ENCODE measurements at places on chromosomes 1 and 21.
A peak's percentile ranks its signal among the peaks of the same experiment; 100 is the strongest.

DNA sequence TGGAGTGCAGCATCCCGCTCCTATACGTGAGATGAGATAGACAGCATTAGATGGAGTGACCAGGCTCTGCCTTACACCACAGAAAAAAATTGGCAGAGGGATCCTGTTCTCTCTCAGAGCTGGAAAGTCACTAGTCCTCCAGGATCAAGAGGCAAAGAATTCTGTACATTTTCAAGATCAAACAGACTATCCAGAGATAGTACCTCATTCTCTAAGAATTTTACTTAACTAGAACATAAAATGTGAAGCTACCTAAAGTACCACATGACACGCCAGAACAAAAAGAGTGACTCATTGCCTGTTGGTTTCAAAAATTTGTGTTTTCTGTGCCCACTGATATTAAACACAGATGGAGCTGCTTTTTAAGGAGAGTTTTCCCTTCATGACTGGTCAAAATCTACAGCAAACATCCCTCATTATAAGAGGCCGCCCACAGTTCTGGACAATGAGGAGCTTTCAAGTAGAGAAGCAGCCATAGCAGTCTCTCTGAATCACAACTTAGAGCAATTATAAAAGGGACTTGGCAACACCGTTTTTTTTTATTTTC lies 32.3 kb downstream of the CD160 start:
- DNase-seq, result no peak

DNA sequence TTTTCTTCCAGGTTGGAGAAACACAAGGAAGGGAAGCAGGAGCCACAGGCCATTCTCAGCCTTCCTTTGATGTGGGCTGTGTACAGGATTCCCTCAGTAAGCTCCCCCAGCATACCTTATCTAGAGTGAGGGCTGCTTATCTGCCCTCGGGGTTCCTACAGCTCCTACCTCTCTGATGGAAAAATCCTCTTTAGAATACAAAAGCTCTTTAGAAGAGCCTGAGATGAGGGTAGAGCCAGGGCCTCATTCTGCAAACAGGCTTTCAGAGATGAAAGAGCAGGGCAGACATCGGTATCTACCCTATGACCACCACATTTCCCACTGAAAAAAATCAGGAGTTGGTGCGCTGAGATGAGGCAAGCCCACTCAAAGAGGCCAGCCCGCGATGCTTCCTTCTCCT lies 85.1 kb downstream of the PLPP3 start:
- DNase-seq, result no peak

- no peak for DNase-seq
Measured at GRCh38 chr1:82329226-82329625, 528.5 kb downstream of the ADGRL2 start.

GRCh38 chr1:225445639-225446594 lies 18.1 kb upstream of the LBR start:
- peak; percentile 27 for DNase-seq

GRCh38 chr1:229938551-229938950 lies 128.5 kb upstream of the GALNT2 start:
- no peak for DNase-seq

DNA sequence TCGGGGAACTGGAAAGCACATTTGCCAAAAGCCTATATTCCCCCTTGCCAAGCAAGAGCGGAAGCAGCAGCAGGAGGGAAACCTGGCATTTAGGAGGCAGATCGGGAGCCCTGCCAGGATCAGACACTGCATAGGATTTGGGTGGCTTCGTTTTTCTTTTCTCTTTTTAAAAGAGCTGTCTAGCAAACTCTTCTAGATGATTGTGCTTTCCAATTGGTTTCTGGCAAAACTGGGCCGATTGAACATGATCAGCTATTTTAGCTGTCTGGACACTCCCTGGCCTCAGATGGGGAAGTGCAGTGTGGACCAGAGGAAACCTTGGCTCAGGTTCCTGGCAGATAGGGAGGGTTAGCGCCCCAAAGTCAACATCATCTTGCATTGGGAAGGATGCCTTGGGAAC lies 414.0 kb upstream of the KAZN start:
- DNase-seq, result no peak

DNA sequence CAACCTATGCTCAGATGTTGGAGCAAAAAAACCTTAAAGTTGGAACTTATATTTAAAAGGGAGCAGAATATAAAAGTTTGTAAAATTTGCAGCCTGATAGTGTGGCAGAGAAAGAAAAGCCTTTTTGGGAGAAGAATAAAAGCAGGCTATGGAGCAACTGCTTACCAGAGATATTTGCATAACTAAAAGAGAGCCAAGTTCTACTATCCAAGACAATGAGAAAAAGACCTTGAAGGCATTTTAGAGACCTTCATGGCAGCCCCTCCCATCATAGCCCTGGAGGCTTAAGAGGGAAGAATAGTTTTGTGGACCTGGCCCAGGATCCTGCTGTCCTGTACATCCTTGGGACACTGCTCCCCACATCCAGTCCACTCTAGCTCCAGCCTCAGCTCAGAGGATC lies 312.5 kb upstream of the ZRANB2 start:
- no peak for DNase-seq

GRCh38 chr1:151516031-151516511 lies 4.9 kb downstream of the CGN start:
- no peak for DNase-seq

DNA sequence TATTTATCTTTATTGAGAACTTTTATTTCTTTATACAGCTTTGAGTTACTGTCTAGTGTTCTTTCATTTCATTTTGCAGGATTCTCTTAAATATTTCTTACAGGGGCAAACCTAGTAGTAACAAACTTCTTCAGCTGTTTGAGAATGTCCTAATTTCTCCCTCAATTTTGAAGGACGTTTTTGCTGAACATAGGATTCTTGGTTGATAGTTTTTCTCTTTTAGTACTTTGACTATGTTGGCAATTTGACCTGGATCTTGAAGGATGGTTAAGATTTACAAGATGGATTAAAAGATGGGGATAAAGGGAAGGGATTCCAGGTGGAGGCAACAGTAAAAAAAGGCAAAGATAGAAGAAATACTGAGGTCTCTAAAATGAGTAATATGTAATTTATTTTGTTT lies 38.9 kb downstream of the XPR1 start:
- no peak for DNase-seq

- no peak for DNase-seq
Measured at GRCh38 chr21:28943631-28944030, 49.0 kb downstream of the LTN1 start.

DNA sequence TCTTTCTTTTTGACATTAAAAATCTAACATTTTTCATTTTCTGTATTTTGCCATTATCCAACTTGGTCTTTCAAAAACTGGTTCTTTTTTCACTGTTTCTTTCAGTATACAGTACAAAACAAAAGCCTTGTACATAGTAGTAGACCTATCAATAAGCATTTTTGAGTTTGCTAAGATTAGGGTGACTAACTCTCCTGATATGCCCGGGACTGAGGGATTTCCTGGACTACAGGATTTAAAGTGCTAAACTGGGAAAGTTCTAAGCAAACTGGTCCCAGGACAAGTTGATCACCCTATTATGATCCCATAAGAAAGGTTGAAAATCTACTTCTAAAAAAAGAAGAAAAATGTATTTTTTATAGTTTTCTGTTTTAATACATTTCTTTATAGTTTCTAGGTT lies 120.9 kb downstream of the USP25 start:
- no peak for DNase-seq

DNA sequence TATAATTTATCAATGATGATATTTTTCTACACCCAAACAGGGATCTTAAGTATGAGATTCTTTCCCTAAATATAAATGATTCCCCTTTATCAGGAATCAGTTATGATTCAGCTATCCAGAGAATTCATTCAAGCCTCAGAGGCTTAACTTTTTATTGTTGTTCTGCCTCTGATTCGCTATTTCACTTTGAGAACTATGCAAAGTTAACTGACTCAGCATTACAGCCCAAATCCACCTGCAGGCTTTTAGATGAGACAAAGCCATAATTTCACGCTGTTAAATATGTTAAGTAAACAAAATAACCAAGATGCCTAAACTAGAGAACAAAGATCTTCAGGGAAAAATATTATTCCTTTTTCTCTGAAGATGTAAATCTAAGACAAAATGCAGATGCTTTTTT lies 8.5 kb downstream of the SCYL3 start:
- DNase-seq, result no peak

DNA sequence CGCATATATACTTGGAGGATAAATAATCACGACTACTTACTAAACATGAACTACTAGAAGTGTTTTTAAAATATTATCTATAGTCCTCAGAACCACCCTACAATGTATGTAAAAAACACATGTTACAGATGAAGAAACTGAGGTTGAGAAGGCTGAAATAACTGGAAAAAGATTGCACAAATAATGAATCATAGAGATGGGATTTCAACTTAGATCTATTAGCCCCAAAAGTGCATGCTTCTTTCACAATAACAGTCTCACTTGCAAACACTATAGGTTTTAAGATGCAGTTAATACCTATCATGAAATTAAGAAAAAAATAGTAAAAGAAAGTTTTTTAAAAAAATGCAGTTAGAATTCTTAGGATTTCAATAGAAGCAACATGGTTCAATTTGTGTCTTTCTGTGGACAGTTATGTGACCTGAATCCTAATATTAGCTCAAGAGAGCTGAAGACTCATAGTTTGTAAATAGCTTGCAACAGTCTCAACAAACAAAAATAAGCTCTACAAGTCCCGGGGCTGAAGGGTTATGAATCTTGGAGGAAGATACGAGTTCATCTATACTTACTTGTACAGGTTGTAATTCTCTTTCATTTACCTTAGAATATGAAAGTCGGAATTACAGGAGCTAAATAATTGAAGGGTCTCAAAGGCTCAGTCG lies 58.6 kb upstream of the NTPCR start:
- no peak for DNase-seq

DNA sequence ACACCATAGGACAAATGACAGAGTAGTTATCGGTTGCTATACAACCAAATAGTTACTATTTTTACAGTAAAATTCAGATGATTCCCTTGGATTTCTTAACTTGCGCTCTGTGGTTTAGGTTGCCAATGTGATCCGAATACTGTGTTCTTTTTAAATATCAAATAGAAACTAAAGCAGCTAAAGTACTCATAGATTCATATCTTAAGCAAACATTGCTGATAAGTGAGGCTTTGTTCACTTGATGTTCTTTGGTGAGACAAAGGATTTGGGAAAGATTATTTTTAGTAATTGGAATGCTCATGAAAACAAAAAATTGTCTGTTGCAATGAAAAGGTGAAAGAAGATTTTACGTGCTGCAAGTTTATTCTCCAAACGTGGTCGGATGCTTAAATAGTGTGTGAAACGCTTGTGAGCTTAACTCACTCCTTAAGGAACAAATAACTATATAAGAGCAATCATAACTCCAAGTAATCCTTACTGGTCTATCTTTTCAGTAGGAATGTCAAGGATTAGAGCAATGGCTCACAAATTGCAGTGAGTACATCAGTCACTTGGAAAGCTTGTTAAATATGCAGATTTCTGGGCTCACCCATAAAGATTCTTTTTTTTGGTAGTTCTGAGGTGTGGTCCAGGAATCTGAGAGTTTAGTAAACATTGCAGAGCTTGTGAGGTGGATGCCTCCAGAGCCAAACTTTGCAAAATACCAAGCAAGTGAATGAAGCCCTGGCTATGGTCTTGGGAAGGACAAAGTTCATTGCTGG lies 31.8 kb upstream of the PDC start:
- DNase-seq, result no peak
